ENCODE measurements at places on chromosomes 2 and 18.

DNA sequence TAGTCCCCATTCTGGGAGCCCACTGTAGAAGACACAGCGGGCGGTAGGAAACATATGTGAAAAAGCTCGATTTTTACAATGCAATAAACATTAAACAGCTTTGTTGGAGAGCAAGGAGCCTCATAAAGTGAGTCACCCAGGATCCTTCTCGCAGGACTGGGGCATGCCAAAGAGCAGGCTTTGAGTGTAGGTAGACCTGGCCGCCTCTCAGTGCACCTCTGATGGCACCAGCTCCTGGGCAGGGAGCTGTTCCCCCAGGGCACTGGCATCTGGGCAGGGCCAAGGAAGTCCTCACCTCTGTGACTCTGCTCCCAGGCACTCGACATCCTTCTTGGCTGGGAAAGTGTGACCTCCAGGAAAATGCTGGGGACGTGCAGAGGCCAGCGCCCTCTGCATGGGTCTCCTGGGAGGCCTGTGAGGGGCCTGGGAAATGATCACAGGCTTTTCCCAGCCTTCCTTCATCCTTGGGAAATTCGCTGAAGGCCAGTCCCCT, 94.2 kb downstream of the POLR1A start:
- no peak for DNase-seq

GRCh38 chr18:48300463-48300961, 108.7 kb downstream of the ZBTB7C start:
- peak; percentile 21 for DNase-seq

- no peak for DNase-seq
Measured at GRCh38 chr2:136233298-136233697, 115.3 kb upstream of the CXCR4 start.

DNA sequence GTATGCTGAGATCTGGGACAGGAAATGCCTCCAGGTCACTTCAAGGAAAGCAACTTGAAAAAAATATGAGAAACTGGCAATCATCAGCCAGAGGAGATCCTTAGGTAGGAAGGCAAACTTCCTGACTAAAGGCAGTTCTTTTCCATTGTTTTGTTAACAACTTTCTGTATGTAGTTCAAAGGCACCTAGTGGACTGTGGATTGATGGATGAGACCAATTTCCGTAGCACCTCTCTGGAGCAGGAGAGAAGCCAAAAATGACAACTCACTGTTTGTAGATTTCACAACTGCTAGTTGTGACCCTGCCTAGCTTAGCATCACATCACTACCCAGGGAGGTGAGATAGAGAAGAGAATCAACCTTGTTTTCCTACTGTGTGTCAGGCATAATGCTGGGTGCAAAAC, 21.8 kb upstream of the NOSTRIN start:
- no peak for DNase-seq

GRCh38 chr2:67854103-67854743, 208.6 kb downstream of the C1D start:
- DNase-seq = no peak

- DNase-seq = peak; percentile 74
Measured at GRCh38 chr18:12308386-12309100, 502 bp downstream of the TUBB6 start.

DNA sequence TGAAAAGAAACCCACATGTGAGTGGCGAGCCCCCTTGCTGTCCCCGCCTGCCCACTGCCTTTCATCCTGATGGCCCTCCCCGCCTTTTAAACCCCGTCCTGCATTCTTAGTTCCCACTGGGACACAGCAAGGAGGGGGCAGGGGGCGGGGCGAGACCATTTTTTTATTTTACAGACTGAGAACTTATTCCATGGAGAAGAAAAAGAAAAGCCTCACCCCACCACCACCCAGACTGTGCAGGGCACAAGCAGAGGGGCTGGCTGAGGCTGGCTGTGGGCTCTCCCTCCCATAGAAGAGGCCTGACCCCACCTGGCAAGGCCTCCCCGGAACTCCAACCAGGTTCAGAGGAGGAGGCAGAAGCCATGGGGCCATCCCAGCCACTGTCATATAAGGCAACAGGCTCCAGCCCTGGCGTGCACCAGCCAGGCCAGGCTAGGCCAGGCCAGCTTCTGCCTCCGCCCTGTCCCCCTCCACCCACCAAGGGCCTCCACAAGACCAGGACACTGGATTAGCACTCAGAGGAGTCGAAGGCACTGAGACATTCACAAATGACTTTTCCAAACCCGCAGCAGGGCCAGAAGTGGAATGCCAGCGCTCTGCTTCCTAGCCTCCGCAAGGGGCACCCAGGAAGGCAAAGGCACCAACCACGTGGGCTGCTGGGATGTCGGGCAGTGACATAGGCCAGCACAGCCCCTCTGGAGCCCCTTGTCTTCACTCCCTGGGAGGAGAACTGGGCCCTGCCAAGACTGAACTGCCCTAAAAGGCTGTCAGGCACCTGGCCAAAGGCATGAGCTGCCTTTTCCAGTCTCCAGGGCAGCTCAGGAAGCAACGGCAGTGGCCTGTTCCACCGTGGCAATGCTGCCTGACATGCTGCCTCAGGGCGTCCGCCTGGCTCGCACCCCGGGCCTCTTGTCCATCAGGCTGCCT, 37.5 kb upstream of the SEMA4C start:
- DNase-seq = peak; percentile 52

DNA sequence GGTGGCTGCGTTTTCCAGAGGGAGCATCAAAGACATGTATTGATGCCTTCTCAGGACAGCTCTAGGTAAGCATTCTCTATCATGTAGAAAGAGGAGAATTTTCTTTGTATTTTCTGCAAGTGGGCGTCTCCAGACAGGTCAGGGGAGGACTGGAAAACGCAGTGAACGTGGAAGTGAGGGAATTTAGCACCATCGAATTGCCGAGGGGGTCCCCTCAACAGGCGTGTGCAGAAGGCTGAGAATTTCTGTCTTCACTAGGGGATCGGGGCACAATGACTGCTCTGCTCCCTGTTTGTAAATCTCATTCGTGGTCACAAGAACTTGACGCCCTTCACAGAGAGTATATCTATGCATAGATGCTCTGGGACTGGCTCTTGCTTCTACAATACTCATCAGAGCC, 5.0 kb upstream of the NTSR2 start:
- DNase-seq = no peak

GRCh38 chr2:163600801-163601200, 135.0 kb downstream of the FIGN start:
- DNase-seq = no peak

DNA sequence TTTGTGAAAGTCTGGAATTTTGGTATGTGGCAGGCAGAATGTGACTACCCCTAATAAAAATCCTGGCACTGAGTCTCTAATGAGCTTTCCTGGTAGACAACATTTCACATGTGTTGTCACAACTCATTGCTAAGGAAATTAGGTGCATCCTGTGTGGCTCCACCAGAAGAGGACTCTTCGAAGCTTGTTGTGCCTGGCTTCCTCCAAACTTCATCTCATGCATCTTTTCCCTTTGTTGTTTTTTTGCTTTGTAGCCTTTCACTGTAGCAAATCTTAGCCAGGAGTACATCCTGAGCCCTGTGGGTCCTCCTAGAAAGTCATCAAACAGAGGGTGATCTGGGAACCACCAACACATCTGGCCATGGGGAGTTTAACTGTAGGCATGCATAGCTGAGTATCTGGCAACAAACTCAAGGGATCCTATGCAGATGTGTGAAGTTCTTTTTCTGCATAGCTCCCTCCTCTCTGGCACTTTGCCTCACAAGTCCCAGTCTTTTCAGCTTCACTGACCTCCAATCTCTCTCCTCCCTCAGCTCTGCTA, 42.1 kb upstream of the SERTAD2 start:
- no peak for DNase-seq

DNA sequence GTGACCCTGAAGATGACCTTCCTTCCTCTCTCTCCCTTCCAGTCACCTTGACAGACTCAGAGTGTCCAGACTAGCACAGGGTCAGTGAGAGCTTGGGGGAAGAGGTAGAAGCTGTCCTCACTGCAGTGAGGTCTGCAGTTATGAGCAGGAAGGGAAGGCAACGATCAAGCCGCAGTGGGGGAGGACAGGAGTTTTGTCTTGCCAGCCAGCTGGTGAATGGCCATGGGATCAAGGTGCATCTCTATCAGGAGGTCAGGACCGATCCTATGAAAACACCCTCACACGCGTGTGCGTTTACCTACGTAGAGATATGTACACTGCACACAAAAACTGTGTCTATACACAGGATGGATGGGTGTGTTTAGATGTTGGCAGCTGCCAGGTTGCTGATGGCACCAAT, 83.2 kb downstream of the THNSL2 start:
- no peak for DNase-seq

DNA sequence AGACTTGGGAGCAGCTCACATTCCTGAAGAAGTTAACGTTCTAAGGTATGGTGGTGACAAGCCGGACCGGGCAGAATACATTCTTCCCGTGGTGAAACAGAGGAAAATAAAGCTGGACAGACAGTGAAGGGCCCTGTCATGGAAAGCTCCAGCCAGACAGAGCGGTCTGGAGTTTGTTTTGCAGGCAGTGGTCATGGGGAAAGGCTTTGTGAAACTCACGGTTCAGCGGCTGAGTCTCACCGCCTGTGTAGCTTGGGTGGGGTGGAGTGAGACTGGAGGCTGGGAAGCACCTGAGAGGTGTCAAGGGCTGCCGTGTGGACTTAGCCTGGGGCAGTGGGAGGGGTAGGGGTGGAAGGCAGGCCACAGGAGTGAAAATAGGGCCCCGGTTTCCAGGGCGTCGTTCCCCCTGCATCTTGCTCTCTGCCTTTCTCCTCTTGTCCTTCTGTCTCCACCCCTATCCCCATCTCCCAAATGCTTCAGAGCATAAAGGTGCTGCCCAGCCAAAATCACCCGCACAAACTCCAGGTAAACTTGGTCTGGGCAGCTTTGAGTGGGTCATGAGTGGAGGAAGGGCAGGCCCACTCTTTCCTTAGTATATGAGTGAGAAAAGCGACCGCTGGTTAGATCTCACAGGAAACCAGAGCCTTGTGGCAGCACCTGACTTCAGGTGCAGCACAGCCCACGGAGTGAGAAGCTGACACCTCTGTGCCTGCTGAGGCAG, 11.4 kb upstream of the SLC20A1 start:
- no peak for DNase-seq

GRCh38 chr18:63844254-63844653, 43.3 kb upstream of the SERPINB2 start:
- DNase-seq = peak; percentile 4

DNA sequence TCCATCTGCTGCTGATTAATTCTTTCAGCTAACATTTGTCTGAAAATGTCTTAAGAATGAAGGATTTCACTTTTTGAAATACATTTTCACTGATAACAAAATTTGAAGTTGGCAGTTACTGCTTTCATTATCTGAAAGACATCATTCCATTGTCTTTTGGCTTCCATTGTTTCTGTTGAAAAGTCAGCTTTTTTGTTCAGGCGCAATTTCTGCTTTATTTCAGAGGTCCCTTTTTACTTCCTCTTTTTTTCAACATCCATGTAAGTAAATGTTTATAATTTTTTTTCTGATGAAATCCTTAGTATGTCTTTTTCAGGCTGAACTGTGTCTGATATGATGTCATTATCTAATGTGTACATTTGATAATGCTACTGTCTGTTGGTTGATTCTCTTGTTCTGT, 184.2 kb downstream of the RND3 start:
- no peak for DNase-seq

DNA sequence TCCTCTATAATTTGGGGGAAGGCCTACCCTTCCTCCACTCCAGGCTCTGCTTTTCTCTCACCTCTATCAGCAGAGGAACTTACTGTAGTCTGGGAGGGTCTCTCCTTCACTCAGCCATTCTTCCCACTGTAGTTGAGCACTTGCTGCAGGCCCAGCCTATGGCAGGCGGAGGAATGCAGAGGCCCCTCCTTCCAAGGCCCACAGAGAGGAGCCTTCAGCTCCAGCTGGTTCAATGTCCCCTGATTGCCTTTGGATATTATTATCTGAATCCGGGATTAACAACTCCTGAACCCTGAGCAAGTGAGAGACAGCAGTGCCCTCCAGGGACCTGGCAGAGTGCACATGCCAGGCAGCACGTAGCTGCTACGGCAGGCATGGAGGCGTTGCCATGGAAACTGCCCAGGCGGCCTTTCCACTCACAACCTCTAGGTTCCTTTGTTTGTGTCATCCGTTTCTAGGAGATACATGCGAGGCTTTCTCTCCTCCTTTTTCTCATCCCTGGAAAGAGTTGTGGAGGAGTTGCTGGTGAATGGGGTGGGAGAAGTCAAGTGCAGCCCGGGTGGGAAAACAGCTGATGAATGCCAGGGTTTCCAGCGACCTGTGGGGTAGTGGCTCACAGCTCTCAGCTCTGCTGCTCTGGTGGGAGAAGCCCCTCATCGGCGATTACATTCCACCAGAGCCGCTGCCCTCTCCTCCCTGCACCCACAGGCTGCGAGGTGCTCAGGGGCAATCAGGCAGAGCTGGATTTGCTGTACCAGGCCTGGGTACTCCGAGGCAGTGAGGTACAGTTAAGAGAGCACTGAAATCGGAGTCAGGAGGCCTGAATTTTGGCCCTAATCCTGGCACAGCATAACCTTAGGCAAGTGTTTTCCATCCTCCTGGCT, 55.3 kb upstream of the HK2 start:
- DNase-seq = peak; percentile 20

- DNase-seq = no peak
Measured at GRCh38 chr18:49185623-49186022, 234.9 kb upstream of the SMAD7 start.

DNA sequence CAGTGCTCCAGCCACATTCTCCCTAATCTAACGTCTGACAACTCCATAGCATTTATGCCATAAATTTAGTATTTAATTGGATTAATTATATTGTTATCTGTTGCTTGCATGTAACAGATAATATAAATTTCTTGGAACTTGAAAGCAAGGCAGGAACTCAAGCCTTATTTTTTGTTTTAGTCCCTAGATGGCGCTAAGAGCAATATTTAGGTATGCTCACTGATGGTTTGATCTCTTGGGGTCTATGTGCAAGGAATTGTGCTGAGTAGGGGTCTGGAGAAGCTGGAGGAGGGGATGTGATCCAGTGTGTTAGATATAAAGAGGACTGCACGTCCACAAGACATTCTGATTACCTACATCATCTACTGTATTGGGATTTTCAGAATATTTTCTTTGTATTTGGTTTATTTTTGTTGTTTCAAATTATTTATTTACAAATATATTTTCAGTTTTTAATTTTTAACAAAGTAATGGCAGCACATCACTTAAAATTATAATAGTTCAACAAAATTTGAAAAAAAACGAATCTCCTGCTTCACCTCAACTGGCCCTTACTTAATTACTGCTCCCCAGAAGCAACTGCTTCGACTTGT, 32.8 kb downstream of the KATNAL2 start:
- DNase-seq = no peak

DNA sequence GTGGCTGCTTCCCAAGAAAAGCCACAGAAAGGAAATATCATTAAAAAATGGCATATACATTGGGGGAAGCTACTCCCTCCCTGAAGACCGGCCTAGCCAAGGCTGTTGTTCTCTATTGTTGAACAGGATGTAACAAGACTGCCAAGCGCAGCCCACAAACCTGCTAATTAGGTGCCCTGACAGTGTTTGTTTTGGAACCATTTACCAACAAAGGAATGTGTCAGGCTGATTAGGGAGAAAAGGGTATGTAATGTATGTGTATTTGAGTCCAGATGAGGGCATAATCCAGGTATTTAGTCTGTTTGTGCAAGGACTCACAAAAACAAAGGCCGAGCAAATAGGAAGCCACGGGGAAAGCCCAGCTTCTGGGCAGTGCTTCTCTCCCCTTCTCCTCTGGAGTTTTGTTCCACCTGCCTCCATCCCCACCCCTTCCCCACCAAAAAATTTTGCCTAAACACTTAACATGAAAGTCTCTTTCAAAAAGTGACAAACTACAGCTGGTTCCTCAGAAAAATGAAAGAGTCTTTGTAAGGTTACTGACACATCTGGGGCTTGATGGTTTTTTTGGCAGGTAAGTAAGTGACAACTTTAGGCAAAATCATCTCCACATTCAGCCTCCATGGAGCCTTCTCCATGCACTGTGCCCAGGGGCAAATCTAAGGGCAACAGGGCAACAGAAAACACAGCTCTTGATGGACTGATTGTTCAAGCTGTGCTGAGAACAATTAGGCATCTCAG, 78.3 kb upstream of the FZD5 start:
- peak; percentile 93 for DNase-seq
